ENCODE measurements at places on chromosomes 3 and 15.

GRCh38 chr15:59232476-59232875 is 25.8 kb downstream of the LDHAL6B start:
- no peak for DNase-seq

- no peak for DNase-seq
Measured at GRCh38 chr3:188855675-188856074, 316.1 kb upstream of the TPRG1 start.

DNA sequence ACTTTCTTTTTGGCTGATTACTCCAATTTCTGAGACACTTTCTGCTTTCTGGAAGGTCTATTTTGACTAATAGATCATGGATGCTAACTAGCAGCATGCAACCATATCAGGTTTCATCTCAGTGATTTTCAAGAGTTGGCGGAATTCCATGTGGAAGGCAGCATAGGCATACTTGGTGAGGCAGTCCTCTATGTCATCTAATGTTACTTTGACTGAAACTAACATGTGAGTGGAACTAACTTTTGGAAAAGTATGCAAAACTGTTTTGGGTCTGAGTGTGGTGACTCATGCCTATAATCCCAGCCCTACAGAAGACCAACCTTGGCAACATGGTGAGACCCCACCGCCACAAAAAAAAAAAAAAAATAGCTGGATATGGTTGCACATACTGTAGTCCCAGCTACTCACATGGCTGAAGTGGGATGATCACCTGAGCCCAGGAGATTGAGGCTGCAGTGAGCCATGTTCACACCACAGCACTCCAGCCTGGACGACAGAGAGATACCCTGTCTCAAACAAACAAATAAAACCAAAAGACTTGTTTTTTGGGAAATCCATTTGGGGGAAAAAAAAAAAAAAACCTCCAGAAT is 1033.7 kb downstream of the ROBO1 start:
- peak; percentile 37 for DNase-seq

GRCh38 chr3:5120446-5120845 is 1.6 kb upstream of the ARL8B start:
- no peak for DNase-seq

- no peak for DNase-seq
Measured at GRCh38 chr3:86923071-86923491, 67.9 kb downstream of the VGLL3 start.

DNA sequence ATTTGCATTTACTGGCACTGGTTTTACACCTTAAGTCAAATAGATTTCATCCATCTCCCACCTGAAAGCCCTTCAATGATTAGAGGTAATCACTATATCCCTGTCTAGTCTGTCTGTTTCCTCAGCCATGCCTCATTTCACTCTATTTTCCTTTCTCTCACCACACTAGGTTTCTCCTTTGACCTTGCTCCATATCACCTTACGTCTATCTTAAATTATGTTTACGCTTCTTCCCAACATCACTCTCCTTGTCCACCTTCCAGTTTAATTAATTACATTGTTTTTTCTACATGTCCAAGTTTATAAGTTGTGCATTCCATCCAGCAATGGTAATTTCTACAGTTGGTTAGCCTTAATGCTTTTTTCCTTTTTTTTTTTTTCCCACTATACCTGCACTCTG is 396.7 kb upstream of the PDZRN3 start:
- DNase-seq: no peak

DNA sequence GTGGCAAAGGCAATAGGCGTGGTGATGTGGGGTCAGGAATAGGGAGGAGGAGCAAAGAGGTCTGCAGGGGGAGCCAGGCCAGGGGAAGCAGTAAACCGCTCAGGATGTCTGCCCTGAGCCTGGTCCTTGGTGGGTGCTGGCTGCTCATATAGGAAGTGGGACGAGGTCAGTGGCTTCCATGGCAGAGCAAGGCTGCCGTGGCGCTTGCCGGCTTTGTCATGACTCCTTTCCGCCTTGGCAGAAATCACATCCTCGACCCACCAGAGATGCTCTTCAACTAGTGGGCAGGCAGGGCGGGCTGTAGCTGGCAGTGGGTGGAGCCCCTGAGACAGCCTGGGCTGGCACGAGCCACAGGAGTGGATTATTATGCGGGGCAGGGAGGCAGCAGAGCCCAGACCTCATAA is 13.1 kb upstream of the SKOR1 start:
- no peak for DNase-seq

- DNase-seq: no peak
Measured at GRCh38 chr3:126485176-126485897, 9.6 kb upstream of the ZXDC start.

DNA sequence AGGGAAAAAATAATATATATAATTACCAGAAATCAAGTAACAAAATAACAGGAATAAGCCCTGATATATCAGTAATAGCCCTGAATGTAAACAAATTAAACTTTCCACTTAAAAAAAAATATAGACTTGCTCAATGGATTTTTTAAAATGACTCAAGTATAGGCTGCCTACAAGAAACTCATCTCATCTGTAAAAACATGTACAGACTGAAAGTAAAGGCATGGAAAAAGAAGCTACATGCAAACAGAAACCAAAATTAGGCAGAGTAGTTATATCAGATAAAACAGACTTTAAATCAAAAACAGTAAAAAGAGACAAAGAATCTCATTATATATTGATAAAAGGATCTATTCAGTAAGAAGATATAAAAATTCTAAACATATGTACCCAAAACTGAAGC is 82.4 kb upstream of the STT3B start:
- DNase-seq: no peak

GRCh38 chr15:35843498-35843897 is 297.5 kb upstream of the DPH6 start:
- no peak for DNase-seq

DNA sequence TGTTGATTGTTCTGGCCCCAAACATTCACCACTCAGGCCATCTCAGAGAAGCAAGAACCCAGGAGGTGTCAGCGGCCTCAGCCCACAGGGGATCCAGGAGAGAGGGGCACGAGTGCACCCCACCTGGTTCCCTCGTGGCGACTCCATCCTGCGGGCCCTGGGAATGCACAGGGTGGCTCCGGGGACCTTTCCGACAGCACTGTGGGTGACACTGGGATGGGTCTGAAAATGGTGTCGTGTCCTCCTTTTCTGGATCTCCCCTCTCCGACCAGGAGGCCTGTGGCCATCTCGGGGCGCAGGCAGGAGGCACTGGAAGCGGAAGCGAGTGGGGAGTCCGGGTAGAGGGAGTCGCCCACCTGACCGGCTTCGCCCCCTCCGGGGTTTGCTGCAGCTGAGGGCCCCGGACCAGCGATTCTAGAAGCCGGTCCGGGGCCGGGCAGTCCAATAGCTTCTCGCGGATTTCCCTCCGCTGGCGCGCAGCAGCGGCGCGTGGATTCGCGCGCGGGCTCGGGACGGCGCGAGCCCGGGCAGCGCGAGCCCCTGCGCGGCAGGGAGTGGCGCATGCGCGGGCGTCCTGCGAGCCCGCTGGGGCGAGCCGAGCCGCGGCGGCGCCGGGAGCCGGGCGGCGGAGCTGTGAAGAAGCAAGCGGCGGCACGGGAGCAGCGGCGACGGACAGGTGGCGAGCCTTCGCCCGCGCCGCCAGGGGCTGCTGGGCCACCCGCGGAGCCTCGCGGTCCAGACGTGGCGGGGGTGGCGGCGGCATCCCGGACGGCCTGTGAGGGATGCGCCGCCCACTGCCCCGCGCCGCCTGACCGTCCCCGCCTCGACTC is at the start of gene DOCK3:
TSS of gene DOCK3 (plus strand) at position 579 of the 830 bp plus-strand sequence. CDS start 337 bp downstream, outside the sequence.
- peak; percentile 55 for DNase-seq

- DNase-seq: no peak
Measured at GRCh38 chr3:138842483-138843188, 7.9 kb upstream of the PIK3CB start.

GRCh38 chr3:117417411-117417810 is 707.8 kb downstream of the TUSC7 start:
- no peak for DNase-seq

DNA sequence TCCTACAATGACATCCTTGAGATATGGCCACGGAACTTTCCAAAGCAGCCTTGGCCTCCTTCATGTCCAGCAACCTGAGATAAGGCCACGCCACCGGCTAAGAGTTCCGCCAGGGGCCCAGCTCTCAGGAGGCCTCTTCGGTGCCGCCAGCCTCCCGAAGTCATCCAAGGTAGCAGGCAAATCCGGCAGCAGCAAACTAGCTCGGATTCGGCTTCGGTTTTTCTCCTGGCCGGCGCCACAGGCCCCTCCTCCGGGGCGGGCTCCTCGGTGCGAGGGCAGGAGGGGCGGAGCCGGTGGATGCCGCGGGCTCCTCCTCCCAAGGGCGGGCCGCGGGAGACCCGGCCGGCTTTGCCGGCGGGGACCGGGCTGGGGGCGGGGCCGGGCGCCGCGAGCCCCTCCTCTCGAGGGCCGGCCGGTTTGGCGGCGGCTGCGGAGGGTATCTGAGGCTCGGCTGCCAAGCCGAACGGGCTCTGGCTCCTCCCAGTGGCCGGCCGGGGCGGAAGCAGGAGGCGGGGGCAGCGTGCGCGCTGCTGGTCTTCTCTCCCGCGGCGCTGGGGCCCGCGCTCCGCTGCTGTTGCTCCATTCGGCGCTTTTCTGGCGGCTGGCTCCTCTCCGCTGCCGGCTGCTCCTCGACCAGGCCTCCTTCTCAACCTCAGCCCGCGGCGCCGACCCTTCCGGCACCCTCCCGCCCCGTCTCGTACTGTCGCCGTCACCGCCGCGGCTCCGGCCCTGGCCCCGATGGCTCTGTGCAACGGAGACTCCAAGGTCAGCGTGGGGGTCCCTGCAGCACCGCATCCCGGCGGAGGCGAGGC is at the start of gene GMPS:
TSS of gene GMPS (plus strand) at position 518 of the 812 bp plus-strand sequence. CDS start at position 739, 221 bp downstream.
- peak; percentile 100 for DNase-seq

GRCh38 chr3:194462936-194463335 is 23.9 kb downstream of the ATP13A3 start:
- no peak for DNase-seq

GRCh38 chr3:146991907-146992306 is 386.8 kb upstream of the PLSCR5 start:
- DNase-seq: no peak

GRCh38 chr3:66229931-66230330 is 9.1 kb downstream of the SLC25A26 start:
- no peak for DNase-seq

- no peak for DNase-seq
Measured at GRCh38 chr3:120451272-120451761, 525 bp upstream of the FSTL1 start.

DNA sequence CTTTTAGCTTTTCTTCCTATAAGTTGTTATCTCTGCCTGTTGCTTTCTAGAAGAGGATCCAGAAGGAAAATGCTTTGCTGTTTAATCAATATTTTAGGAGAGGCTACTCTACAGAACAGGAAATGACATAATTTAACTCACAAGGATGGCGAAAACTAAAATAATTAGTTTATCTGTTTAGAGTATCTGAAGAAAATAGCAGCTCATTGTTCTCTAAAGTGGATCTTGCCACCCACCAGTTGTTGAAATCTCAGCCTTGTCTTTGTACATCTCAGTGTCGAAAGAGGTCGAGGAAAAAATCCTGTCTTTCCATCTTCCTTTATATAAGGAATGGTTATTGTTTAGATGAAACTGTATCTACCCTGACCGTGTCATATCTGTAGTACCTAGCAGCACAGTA is 126.6 kb downstream of the ZNF609 start:
- no peak for DNase-seq

DNA sequence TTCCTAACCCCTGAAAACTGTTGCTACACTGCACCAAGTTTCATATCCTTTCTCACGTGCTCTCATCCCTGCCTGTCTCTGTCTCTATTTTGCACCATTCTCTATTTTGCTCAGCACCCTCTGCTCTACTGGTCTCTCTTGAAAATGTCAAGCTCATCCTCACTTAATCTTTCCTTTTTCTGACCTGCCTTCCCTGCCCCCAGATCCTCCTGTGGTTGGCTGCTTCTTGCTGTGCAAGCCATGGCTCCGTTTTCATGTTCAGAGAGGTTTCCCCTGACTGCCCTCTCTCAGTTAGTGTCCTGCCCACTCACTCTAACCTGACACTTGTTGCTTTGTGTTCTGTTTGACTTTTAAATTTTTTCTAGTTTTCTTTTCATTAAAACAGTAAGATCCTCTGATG is 6.0 kb downstream of the CCDC174 start:
- DNase-seq: no peak

- DNase-seq: no peak
Measured at GRCh38 chr3:77195766-77196545, 156.1 kb downstream of the ROBO2 start.

DNA sequence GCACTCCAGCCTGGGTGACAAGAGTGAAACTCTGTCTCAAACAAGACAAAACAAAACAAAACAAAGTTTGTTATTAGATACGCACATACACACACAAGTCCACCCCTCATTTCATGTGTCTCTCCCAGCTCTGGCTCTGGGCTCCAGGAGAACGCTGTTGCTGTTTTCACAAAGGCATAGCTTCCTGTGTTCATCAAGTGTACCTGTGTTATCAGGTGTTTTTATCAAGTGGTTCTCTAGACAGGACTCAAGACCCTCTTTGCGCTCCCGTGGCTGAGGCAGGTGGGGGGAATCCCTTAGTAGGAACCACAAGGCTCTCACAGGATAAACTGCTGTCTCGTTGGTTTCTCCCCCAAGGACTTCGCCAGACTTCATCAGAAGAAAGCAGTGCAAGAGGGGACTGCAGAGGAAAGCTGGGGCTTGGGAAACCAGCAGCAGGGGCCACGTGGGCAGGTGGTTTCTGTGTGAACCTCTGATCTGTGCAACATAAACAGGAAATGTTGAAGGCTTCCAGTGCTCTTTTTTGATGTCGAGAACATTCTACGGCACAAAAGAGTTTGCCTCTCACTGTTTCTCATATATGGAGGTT is 6.9 kb upstream of the PPP1R2 start:
- DNase-seq: no peak

- no peak for DNase-seq
Measured at GRCh38 chr15:78983146-78983918, 38.5 kb upstream of the CTSH start.

DNA sequence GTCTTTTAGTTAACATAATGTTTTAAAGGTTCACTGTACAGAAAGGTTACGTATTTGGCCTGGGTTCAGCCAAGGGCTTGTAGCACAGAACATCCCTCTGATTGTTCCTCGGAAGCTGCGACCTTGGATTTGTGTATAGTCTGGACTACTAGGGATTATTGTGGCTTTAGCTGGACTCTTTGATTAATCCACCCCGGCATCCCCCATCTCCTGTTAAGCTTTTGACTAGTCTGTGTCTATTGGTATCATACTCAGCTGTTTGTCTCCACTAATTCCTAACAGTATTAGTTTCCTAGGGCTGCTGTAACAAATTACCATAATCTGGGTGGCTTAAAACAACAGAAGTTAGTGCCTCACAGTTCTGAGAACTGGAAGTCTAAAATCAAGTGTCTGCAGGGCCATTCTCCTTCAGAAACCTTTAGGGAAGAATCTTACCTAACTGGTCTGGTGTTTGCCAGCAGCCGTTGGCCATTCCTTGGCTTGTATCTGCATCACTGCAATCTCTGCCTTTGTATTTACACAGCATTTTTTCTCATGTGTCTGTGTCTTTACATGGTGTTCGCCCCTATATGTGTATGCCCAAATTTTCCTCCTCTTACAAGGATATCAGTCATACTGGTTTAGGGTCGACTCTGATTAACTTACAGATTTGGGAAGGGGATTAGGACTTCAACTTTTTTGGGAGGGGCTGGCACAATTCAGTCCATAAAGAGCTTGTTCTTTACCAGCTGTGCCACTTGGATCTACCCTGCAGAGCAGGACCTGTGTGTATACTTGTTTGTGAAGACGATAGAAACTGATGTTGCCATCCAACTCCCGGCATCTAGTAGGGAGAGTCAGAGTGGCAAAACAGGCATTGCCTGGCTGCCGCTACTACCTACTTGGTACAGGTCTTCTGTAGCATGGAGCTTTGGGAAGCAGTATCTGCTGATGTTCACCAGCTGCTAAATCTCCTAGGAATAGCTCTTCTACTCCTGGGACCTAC is 117.8 kb downstream of the UBE2E2 start:
- DNase-seq: no peak

- DNase-seq: no peak
Measured at GRCh38 chr3:188049606-188050530, 104.1 kb upstream of the LPP start.

GRCh38 chr15:63056829-63057228 is 14.3 kb downstream of the TPM1 start:
- no peak for DNase-seq

Data from NCI-H146 (cell line).